ENCODE measurements at places on chromosomes 12 and 14.

- DNase-seq, result no peak
These were observed 14.5 kb downstream of the DYRK2 start for GRCh38 chr12:67662910-67663538.

GRCh38 chr14:32396885-32397284, 67.8 kb downstream of the AKAP6 start:
- no peak for DNase-seq

DNA sequence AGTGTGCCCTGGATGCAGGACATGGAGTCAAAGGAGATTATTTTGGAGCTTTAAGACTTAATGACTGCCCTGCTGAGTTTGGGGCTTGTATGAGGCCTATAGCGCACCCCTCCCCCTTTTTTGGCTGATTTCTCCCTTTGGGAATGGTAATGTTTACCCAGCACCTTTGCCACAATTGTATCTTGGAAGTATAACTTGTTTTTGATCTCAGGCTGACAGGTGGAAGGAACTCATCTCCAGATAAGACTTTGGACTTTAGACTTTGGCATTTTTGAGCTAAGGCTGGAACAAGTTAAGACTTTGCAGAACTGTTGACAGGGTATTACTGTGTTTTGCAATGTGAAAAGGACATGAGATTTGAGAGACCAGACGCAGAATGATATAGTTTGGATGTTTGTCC, 110.5 kb downstream of the DERA start:
- no peak for DNase-seq

GRCh38 chr12:52211716-52212585, 20.1 kb upstream of the KRT80 start:
- DNase-seq, result peak; percentile 47

GRCh38 chr12:51620448-51620847, 29.4 kb downstream of the SCN8A start:
- DNase-seq, result no peak

- DNase-seq, result no peak
These were observed 47.4 kb downstream of the SMIM41 start for GRCh38 chr12:52126605-52127578.

DNA sequence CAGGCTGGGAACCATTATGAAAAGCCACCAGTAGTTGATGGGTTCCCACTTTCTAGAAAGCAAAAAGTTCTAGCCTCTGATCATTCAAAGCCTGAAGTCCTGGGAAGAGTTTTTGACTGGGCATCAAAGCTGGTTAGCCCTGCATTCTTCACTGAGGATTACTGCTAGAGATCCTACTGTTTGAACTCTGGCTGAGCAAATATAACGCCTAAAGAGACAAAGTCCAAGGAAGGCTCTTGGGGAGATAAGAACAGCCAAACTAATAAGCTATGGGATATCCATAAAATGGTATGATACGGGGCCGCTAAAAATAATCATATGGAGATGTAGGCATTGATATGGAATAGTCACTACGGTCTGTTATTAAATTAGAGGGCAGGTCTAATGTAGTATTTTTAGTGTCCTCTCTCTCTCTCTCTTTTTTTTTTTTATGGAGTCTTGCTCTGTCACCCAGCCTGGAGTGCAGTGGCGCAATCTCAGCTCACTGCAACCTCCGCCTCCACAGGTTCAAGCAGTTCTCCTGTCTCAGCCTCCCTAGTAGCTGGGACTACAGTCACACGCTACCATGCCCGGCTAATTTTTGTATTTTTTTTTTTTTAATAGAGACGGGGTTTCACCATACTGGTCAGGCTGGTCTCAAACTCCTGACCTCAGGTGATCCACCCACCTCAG, 35.5 kb downstream of the PLXNC1 start:
- DNase-seq, result no peak

DNA sequence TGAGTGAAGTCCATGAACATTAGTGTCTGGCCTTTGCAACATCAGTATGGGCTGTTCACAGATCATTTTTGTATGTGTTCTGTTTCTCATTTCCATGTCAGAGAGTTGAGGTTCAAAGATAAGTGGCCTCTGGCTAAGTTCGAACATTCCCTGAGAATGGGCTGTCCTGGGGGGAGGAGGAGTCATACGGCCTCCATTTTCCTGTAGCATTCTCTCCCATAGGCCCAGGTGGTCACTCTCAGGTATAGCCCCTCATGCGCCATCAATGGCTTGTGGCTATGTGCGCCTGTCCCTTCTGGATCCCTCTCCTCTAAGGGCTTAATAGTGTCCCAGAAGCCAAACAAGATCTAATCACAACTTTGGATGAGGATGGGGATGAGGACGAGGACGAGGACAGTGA, 165.0 kb downstream of the PAX9 start:
- DNase-seq, result no peak

DNA sequence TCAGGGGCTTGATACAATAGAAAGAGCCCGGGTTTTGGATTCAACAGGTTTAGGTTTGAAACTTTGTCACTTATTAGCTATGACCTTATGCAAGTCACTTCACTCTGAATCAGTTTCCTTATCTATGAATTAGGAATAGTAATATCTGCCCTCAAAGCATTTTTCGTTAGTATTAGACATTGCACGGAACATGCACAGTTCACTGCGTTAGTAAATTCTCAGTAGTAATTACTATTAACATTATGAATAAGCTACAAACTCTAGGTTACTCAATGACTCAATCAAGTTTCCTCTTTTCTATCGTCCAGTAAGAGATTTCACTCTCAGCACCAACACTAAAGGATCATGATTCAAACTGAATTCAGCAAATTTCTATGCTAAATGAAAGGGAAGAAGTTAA, 150.3 kb downstream of the CEP83 start:
- DNase-seq, result no peak

GRCh38 chr14:73753887-73754795, 40.0 kb upstream of the PNMA1 start:
- DNase-seq, result no peak

- DNase-seq, result no peak
These were observed 3.2 kb upstream of the MED13L start for GRCh38 chr12:116280595-116281290.

- no peak for DNase-seq
These were observed 42.4 kb downstream of the PLEKHG3 start for GRCh38 chr14:64746298-64747250.

- no peak for DNase-seq
These were observed 18.6 kb downstream of the TEAD4 start for GRCh38 chr12:2977776-2978175.

DNA sequence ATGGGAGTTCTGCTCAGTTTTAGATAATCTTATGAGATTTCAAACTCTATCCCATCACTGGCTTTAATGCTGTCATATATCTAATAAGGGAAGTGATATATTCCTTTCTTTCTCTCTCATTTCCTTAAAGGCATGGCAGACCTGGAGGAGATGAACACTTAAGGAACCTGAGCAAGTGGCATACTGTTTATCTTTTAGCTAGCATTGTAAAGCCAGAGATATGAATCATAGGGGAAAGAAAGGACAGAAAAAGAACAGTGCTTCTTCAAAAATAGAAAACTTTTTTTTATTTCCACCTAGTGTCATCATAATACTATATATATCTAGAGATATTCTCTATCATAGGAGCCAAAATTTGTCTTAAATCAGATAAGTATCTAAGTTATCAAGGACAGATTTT, 68.3 kb upstream of the PSMA6 start:
- no peak for DNase-seq

- no peak for DNase-seq
These were observed 49.6 kb downstream of the CMKLR1 start for GRCh38 chr12:108289350-108290161.

- DNase-seq, result no peak
These were observed 63.5 kb upstream of the PPM1H start for GRCh38 chr12:62998454-62998853.

DNA sequence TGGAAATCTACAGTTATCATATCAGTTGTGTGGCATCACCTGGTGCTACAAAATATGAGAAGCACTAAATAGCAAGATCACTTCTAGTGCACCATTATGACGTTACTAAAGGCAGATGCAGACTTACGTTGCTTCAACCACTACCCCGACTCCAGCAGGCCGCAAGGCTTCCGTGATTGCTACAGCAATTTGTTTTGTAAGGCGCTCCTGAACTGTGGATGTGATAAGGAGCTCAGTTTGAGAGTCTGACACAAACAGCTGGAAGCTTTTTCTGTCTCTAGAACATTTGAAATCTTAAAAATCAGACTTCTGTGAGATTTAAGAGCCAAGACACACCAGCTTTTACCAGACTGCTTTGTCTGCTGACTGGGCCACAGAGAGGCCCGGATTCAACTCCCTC, 57.0 kb downstream of the GCH1 start:
- DNase-seq, result no peak
